ENCODE measurements at places on chromosomes 13 and 19. TPM values are rescaled to one million over a fixed set of nuclear protein-coding genes. Genes with fewer than 3 reads are reported as not detected.

GRCh38 chr19:6047256-6047655 lies 63.0 kb downstream of the RFX2 start:
- no peak for DNase-seq

DNA sequence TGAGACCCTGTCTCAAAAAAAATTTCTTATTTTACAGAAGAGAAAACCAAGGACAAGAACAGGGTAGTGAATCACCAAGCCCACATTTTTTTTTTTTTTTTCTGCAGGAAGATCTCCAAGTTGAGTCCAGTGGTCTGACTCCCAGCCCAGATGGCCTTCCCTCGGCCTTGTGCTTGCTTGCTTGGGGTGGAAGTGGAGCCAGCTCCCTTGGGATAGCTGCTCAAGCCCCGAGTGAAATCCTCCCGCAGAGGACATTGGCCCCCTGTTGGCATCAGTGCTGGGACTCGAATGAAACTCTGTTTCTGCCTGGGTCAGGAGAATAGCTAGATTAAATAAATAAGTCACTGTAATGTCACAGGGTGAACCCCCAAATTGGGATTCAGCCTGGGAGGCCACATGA lies 9.4 kb upstream of the NUP62 start:
- DNase-seq = no peak

- DNase-seq = no peak
Observed at GRCh38 chr19:28940751-28941500, 272.0 kb downstream of the UQCRFS1 start.

The PRRG2 gene
- total RNA-seq = 2.4 TPM

The CDC42EP5 gene
- not detected for total RNA-seq

GRCh38 chr19:42115219-42115618 lies 17.0 kb downstream of the POU2F2 start:
- peak; percentile 58 for DNase-seq

- DNase-seq = no peak
Observed at GRCh38 chr19:33024398-33024797, 40.3 kb downstream of the RHPN2 start.

DNA sequence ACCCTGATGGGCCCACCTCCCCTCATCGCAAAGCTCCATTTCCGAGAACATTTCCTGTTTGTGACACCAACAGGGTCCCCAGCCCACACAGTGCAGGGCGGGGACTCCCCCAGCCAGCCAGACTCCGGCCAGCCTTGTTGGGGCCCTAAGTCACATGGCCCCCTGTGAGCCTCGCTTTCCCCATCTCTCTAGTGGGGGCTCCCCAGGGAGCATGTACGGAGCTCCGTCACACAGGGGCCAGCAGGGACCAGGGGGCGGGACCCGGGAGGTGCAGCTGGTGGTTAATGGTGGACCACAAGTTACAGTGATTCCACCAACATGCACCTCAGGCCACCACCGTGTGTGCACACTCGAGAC lies 1.7 kb downstream of the TBXA2R start:
- DNase-seq = peak; percentile 40

The APOC4 gene
- total RNA-seq = not detected

Data from OCI-LY7 (cell line).